Umbilical cord (tissue), 2 donors: ENCODE measurements at places on chromosomes 6 and 20.

DNA sequence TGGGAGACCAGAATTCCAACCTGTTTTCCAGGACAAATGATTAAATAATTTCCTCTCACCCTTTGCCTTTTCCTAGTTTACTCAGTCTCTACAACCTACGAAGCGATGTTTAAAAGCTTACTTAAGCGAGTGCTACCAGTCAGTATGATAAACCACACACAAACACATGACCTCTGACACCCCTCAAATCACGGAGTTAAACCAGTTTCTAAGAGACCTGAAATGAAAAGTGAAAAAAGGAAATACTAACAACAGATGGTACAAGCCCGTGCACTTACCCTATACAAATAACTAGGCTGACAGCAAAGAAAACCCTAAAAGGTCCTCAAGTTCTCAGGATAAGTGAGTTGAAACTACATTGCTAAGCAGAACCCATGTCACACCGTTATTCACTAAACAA lies 7.7 kb downstream of the TNFRSF21 start:
- no peak for DNase-seq

- DNase-seq = peak; percentile 50
Observed at GRCh38 chr6:24991810-24992467, 56.2 kb upstream of the RIPOR2 start.

DNA sequence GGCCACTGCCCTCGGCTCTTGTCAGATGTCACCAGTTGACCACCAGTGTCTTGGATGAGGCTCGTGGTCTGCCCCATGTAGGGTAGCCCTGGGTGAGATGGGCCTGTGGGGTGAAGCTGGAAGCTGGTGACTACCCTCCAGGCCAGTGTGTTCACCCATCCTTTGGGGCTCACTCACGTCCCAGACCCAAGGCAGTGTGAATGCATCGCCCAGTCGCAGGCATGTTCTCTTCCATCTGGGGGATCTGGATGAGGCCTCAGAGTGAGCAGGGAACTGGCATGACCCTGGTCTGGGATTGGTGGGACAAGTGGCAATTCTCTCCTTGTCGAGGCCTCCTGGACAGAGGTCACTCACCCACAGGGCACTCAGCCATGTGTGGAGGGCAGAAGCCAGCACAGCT lies 120.1 kb upstream of the PHACTR3 start:
- DNase-seq = no peak

- DNase-seq = peak; percentile 90
Observed at GRCh38 chr20:48339190-48339985, 488.4 kb downstream of the PREX1 start.

DNA sequence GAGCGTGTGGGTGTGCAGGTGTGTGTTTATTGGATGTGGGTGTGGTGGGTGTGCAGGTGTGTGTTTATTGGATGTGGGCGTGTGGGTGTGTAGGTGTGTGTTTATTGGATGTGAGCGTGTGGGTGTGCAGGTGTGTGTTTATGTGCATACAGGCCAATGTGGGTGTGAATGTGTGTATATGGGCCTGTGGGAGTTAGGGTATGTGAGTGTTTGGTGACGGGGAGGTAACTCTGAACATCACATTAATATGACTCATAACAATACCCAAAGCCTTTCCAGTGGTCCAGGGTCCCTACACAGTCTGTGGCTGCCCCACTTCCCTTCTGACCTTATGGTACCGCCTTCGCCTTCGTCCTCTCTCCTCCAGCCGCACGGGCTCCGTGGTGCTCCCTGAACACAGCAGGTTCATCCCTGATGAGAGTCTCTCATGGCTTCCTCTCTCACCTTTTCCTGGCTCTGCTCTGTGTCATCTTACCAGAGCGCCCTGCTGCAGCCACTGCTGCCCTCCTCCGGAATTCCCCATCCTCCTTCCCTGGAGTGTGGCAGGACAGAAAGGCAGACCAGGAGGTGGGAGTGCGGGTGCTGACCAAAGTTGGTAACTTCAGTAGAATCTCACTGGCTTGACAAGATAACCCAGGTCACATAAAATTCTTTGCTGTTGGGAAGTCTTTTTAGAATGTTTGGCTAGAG lies 80.0 kb downstream of the SLC2A10 start:
- no peak for DNase-seq

- DNase-seq = no peak
Observed at GRCh38 chr6:119361209-119361608, 11.6 kb upstream of the MAN1A1 start.

DNA sequence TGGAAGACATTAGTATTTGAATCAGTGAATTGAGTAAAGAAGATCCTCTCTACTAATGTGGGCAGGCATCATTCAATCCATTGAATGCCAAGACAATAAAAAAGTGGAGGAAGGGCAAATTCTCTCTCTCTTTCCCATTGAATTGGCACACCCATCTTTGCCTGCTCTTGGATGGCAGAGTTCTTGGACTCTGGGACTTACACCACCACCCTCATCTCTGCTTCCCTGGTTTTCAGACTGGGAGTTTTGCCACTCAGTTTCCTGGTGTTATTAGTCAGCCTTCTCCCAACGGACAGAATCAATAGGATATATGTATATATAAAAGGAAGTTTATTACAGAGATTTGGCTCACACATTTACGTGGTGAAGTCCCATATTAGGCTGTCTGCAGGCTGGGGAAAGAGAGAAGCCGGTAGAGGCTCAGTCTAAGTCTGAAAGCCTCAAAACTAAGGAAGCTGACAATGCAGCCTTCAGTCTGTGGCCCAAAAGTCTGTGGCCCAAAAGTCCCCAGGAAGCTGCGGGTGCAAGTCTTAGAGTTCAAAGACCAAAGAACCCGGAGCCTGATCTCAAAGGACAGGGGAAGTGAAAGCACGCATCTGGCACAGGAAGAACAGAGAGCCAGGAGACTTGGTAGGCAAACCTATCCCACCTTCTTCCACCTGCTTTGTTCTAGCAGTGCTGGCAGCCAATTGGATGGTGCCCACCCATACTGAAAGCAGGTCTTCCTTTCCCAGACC lies 64.4 kb downstream of the SMPDL3A start:
- DNase-seq = no peak

DNA sequence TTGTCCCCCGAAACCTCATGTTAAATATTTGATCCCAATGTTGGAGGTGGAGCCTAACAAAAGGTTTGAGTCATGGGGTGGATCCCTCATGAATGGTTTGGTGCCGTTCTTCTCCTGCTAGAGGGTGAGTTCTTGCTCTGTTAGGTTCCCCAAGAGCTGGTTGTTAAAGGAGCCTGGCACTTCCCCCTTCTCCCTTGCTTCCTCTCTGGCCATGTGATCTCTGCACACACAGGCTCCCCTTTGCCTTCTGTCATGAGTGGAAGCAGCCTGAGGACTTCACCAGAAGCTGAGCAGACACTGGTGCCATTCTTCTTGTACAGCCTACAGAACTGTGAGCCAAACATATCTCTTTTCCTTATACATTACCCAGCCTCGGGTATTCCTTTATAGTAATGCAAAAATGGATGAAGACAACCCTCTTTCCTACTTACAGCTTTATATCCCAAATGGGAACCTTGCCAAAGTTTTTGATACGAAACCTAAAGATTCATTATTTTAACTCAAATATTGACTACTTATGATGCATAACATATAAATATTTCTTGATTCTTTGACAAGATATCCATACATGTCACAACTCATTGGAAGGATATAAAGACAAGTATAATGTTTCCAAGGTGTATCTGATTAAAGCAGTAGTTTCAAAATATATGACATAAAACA lies 61.0 kb downstream of the RNF182 start:
- no peak for DNase-seq

DNA sequence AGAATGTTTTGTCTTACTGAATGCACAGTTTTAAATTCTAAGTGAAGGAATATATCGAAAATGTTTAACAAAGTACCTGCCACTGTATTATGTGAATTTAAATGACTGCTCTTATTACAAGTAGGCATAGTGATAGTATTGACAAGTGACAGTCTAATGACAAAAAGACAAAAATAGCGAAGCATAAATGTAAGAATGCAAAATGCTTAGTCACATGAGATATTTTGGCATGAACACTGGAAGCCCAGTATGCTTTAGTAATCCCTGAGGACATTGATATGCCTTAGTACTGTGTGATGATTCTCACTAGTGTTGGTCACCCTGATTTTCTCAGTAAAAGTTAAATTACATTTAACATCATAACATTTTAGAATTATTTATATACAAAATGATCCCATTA lies 153.5 kb downstream of the EYA4 start:
- DNase-seq = no peak

DNA sequence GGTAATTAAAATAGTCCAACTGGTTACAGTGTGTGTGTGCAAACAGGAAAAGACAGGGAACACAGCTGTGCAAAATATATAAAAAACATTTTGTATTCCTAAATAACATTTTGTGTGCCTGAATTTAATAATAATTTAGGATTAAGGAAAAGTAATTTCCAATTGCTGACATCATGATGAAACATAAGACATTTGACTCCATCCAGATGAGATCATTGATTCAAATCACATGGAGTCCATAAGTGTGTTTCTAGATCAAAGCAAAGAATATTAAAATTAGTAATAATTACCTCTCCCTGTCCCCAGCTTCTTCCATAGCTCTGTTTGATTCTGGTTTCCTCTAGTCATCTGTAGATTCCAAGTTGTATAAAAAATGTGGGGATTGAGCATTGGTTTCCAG lies 64.6 kb upstream of the BTN3A2 start:
- DNase-seq = no peak

DNA sequence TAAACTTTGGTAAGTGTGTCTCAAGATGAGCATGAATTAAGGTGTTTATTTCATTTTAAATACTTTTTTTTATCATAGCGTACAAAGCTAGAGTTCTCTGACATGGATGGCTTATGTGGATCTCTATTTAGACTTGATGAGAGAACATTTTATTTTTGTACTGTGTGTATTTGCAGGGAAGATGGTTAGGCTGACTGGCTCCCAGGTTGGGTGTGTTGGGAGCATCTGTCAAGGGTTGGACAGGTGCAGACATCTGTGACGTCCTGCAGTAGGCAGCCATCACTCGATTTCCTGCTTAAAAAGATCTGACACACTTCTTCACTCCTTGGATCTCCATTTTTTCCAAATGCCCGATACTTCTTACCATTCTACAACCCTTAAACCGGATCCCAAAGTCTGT lies 221.9 kb upstream of the QKI start:
- no peak for DNase-seq

DNA sequence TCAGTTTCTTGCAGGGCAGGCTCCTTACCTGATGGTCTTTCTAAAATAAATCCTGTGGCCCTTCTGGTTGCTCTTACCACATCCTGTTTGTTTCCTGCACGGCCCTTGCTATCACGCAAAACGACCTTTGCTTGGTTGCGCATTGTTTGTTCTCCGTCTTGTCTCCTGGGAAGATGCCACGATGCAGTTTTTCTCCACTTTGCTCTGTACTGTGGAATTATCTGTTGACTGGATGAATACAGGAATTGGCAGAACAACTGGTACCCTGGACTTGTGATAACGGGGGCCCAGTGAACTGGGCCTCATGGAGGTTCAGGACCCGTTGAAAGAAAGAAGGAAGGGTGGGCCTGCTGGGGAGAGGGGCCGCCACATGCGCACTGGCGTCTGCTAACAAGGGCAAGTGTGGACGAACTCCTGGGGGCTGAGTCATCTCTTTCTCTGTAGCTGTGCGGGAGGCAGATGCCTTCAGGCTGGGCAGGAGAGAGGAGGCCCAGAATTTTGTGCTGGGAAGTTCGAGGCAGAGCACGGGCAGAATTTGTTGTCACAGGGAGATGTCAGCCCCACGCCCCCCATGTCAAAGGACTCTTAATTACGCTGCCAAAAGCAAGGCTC lies 139.9 kb downstream of the BMP7 start:
- DNase-seq = peak; percentile 40

GRCh38 chr6:76681781-76682180 lies 609.3 kb upstream of the IMPG1 start:
- peak; percentile 28 for DNase-seq

DNA sequence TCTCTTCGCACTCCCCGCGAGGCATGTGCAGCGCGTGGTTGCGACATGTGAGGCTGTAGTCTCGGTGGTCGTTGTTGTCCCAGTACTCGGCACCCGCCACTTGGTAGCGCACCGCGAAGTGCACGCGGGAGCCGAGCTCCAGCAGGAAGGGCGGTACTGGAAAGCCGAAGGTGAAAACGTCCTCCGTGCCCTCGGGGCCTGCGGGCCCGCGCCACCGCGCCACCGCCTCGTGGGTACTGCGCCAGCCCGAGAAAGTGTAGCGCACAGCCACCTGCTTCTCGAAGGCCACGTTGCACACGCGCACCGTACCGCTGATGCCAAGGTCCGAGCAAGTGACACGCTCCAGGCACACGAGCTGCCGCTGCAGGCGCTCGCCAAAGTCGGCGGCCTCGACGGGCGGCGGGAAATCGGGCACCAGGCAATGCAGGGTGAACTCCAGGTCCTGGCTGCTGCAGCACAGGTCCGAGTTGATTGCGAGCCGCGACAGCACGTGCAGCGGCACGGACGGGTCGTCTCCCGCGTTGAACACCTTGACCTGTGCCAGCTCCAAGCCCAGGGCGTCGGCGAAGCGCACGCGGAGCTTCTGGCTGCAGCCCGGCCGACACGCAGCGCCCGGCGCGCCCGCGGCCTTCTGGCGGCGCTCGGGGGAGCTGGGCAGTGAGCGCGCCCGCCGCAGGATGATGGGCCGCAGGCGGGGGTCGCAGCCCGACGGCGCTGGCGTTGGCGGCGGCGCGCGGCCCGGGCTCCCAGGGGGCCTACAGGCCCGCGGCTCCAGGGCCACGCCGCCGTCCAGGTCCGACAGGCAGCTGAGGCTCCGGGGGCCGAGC lies 840 bp downstream of the PPP1R3D start:
- no peak for DNase-seq

DNA sequence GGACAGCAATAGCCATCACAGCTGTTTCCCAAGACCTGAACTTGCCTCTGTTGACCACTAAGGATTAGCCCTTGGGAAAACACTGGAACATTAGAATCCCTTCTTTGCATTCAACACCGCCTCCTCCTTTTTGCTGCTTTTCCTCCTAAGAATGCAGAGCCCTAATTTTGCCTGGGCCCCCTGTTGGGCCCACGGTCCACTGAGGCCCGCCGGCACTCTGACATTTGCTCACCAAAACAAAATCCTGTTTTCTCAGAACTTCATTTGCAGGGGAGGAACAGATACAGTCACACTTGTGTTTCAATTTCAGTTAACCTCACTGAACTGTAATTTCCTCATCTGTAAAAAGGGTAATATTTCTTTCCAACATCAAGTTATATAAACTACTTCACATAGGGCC lies 116.0 kb upstream of the JARID2 start:
- no peak for DNase-seq

DNA sequence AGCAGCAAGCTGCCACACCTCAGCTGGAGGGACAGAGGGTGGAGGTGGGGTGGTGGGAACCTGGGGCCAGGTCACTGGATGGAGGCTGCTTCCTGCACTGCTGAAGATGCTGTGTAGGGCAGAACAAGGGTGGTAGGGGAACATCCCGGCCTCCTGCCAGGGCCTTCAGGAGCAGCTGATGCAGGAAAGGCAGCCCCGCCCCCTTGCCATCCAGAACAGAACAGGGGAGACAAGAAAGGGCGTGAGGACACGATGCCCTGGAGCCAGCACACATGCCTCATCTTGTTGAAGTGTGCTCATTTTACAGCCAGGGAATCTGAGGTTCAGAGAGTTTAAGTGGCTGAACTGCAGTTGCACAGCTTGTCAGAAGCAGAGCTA lies 43.1 kb upstream of the PHACTR3 start:
- DNase-seq = no peak

GRCh38 chr6:16762268-16762549 lies 949 bp upstream of the ATXN1 start:
- no peak for DNase-seq
